ENCODE measurements at places on chromosomes 5 and 9.

DNA sequence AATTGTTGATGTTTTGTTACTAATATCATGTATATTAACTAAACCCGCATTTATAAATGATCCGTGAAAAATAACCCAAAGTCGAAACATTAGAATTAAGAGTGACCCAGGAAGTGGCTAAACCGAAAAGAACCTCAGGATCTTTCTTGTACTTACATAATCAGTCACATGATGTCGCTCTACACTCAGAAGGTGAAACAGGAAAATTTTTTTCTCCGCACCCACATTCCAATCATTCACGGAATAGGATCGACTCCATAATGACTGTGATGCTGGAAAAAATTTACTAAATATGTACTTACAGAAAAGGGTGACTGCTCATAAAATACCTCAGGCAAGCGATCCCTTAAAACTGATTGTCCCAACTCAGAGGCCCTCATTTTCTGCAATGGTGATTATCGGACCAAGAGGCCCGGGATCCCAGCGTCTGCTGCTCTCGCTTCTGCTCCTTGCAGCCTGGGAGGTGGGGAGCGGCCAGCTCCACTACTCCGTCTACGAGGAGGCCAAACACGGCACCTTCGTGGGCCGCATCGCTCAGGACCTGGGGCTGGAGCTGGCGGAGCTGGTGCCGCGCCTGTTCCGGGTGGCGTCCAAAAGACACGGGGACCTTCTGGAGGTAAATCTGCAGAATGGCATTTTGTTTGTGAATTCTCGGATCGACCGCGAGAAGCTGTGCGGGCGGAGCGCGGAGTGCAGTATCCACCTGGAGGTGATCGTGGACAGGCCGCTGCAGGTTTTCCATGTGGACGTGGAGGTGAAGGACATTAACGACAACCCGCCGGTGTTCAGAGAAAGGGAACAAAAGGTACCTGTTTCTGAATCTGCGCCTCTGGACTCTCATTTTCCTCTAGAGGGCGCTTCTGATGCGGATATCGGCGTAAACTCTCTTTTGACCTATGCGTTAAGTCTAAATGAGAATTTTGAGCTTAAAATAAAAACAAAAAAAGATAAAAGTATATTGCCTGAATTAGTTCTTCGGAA is at the start of gene PCDHA12:
Gene PCDHA12 (plus strand): TSS at position 224 of the 981 bp plus-strand sequence. CDS start 165 bp downstream, at position 389.
- no peak for DNase-seq

GRCh38 chr9:73906671-73907070 is 590.5 kb upstream of the RORB start:
- no peak for DNase-seq

GRCh38 chr5:61228229-61228628 is 66.0 kb upstream of the SMIM15 start:
- no peak for DNase-seq

DNA sequence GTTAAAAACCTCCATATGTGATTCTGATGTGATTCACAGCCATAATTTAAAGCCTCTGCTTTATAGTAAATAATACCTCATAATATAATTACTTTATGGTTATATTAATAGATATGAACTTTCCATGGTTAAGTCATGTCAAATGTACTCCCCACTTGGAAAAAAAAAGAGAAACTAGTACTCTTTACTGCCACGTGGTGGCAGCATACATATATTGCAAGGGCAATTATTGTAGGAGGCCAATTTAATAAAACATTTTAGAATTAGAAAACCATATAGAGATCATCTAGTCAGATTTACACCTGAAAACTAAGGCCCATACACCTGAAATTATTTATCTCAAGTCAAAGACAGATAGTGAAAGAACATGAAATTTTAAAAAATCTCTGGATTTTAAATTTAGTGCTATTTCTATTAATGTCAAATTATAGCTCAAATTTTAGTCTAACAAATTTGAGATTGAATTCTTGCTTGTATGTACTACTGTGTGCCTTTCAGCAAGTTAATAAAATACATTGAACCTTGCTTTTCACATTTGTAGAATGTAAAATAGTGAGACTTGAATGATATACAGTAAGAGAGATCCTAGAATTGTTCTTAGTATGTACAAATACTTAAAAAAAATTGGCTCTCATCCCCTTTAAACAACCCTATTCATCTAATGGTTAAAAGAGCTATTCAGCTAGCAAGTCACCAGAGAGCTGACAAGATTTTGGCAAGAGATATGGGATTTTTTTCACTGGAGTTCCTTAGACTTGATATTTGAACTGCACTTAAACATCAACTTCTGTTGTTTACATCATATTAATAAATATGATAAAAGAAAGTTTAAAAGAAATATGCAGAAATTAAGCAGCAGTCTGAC is 603.8 kb downstream of the TLE4 start:
- DNase-seq = peak; percentile 20

DNA sequence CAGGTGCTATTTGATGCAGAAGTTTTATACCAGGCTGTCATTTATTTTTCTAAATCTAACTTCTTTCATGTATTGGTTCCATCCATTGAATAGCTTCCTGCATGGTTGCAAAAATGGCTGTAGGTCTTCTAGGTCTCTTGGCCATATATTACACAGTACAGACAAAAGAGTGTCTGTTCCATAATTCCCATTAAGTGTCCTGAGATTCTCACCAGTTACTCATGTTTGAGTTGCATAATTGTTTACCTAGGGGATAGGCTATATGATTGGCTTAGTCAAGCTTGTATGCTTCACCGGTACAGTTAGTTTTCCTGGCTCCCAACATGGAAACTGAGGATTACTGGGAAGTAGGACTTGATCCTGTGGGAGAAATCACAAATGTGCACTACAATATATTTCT is 399.4 kb upstream of the NUDT12 start:
- DNase-seq = no peak

GRCh38 chr9:129866394-129867135 is 31.3 kb downstream of the USP20 start:
- no peak for DNase-seq

DNA sequence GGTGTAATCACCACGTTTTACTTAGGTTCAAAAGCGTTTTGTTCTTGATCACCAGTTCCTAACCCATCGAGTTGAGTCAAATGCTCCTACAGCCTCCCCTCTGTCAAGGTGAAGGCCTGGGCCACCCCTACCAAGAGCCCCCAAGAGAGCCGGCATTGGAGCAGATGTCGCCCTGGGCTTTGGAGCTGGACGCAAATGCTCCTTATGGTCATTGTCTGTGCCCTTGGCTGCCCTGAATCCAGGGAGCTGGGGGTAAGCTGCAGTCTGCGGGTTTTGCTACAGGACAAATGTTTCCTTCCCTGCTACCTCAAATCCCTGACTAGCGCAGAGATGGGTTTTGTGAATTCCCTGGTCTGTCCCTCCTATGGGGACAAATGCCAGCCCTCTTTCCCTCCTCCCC is 4.9 kb downstream of the RNF183 start:
- no peak for DNase-seq

GRCh38 chr5:32476891-32477290 is 32.4 kb upstream of the ZFR start:
- no peak for DNase-seq

GRCh38 chr5:149036168-149036567 is 26.7 kb downstream of the SH3TC2 start:
- no peak for DNase-seq

GRCh38 chr9:136104916-136105315 is 9.8 kb upstream of the NACC2 start:
- no peak for DNase-seq
